ENCODE measurements at places on chromosomes 4 and X. TPM values are rescaled to one million over a fixed set of nuclear protein-coding genes. Genes with fewer than 3 reads are reported as not detected.

- DNase-seq: no peak
These were observed 1005.9 kb upstream of the PABPC4L start for GRCh38 chr4:135207531-135207930.

GRCh38 chrX:37646254-37646653 lies 39.3 kb upstream of the XK start:
- DNase-seq: no peak

GRCh38 chr4:3688018-3688998 lies 77.9 kb upstream of the ADRA2C start:
- no peak for DNase-seq

DNA sequence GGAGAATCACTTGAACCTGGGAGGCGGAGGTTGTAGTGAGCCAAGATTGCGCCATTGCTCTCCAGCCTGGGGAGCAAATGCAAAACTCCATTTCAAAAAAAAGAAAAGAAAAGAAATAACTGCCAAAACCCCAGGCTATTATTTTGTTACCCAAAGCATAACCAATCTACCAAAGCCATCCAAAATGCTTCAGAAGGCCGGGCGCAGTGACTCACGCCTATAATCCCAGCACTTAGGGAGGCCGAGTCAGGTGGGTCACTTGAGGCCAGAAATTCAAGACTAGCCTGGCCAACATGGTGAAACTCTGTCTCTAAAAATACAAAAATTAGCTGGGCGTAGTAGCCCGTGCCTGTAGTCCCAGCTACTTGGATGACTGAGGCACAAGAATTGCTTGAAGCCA lies 49.8 kb downstream of the SMIM31 start:
- no peak for DNase-seq

- DNase-seq: no peak
These were observed 406.8 kb downstream of the STIM2 start for GRCh38 chr4:27267339-27267969.

DNA sequence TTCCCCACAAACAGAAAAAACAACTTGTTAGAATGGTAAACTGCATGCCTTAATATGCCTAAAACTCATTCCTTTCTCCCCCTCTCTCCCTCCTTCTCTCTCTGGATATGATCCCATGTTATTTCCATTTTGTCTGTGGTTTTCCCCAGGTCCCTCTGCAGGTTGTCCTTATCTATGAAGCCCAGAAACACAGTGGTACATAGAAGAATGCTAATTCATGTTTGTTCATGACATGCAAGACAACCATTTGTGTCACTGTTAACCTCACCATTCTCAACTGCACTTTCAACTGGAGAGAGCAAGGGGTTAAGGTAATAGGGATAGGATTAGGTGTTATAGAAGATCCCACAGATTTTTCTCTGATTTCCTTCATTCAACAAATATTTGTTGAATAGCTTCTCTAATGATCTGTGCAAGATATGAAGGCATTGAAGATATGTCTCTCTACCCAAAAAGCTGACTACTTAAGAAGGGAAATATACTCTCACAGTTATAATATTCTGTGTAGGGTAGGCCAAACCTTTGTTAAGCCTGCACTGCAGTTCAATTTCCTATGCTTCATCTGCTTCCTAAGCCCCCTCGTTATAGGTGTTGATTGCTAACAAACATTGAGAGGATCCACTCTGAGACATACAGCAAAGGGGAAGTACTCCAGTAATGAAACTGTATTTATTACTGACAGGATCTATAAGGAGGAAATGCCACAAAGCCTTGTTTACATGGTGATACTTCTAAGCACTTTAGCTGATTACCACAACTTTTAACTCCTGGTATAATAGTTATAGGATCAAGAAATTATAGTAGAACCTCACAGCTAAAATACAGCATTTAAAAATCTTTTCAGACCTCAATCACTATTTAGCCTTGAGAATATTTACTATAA lies 96.1 kb downstream of the FRYL start:
- DNase-seq: no peak

DNA sequence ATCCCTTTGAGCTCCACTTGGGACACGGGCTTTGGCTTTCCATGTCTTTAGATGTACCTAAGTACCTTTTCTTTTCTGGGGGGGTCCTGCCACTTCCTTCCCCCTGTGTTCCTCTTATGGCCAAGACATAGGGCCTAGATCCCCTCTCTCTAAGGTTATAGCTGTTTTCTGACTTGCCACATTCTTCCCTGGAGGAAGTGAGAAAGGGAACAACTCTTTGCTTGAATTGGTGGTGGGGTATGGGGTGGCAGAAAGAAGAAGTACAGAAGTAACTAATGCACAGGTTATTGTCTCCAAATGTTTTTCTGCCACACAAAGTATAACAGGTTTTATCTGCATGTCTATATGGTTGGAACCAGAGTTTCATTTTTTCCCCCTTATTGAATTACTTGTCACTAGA lies 29.7 kb upstream of the DIPK2B start:
- DNase-seq: no peak

GRCh38 chrX:53374923-53375322 lies 47.5 kb downstream of the SMC1A start:
- DNase-seq: no peak

GRCh38 chr4:73451981-73452747 lies 16.1 kb downstream of the AFP start:
- no peak for DNase-seq

- DNase-seq: no peak
These were observed 510.0 kb downstream of the NLGN4X start for GRCh38 chrX:5718651-5719050.

GRCh38 chr4:576245-576821 lies at the start of gene TMEM271:
TMEM271 (minus strand) TSS chr4:576295; CDS start chr4:576062, 233 bp downstream.
- no peak for DNase-seq

The DMD gene
- polyA plus RNA-seq: 17.8 TPM

The PDE5A gene
- polyA plus RNA-seq: 52.1 TPM

The BGN gene
- polyA plus RNA-seq: 191 TPM

The RS1 gene
- polyA plus RNA-seq: not detected

The NKX1-1 gene
- not detected for polyA plus RNA-seq

The GAGE13 gene
- polyA plus RNA-seq: not detected

The NPY1R gene
- 26.8 TPM for polyA plus RNA-seq

The ADAMTS3 gene
- 11.8 TPM for polyA plus RNA-seq

The UGT2B10 gene
- polyA plus RNA-seq: 0.76 TPM
